ENCODE measurements at places on chromosomes 11 and 22. TPM values are rescaled to one million over a fixed set of nuclear protein-coding genes. Genes with fewer than 3 reads are reported as not detected.

GRCh38 chr22:23402275-23403151 lies 177.6 kb downstream of the IGLL1 start:
- H3K4me3 ChIP-seq: peak overlapping the region; percentile 65
- DNase-seq: peak; percentile 66
- H3K4me1 ChIP-seq: peaks cover 17% of the 10 kb centered on the region

The C11orf86 gene
- 0.25 TPM for total RNA-seq

- H3K36me3 ChIP-seq: no peaks in the 10 kb centered on the region
- peaks cover 9% of the 10 kb centered on the region for H3K4me1 ChIP-seq
- no peak overlapping the region for H3K4me3 ChIP-seq
- DNase-seq: no peak
- H3K27me3 ChIP-seq: no peaks in the 10 kb centered on the region
Observed at GRCh38 chr11:62390722-62391121, 28.1 kb upstream of the SCGB1A1 start.

GRCh38 chr11:30245621-30246020 lies 14.8 kb downstream of the FSHB start:
- H3K27ac ChIP-seq: no peak overlapping the region
- peaks cover 13% of the 10 kb centered on the region for H3K4me1 ChIP-seq
- no peak overlapping the region for H3K4me3 ChIP-seq

- H3K36me3 ChIP-seq: no peaks in the 10 kb centered on the region
- H3K27me3 ChIP-seq: no peaks in the 10 kb centered on the region
- no peak overlapping the region for H3K4me3 ChIP-seq
- no peak for DNase-seq
- H3K27ac ChIP-seq: no peak overlapping the region
Observed at GRCh38 chr22:36838119-36839030, 21.5 kb upstream of the PVALB start.

DNA sequence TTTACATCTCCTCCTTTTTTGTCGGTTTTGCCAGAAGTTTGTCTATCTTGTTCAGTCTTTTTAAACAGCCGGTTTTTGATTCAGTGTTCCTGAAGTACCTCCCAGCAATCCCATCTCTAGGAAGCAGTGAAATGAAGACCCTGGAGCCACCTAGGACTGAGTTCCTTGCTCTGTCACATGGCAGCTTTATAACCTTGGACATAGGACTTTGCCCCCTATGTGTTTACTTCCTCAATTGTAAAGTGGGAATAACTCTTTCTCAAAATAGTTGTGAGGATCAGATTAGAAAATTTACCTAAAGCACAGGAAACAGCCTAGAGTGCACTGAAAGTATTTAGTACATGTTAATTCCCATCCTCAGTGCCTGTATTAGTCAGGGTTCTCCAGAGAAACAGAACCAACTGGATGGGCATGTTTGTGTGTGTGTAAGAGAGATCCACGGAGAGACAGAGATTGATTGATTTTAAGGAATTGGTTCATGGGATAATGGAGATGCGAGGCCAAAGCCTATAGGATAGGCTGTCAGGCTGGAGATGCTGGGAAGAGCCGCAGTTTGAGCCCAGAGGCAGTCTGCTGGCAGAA lies 20.0 kb downstream of the FAM83F start:
- H3K36me3 ChIP-seq: peaks cover 3% of the 10 kb centered on the region
- H3K4me3 ChIP-seq: no peak overlapping the region
- no peak overlapping the region for H3K27ac ChIP-seq

DNA sequence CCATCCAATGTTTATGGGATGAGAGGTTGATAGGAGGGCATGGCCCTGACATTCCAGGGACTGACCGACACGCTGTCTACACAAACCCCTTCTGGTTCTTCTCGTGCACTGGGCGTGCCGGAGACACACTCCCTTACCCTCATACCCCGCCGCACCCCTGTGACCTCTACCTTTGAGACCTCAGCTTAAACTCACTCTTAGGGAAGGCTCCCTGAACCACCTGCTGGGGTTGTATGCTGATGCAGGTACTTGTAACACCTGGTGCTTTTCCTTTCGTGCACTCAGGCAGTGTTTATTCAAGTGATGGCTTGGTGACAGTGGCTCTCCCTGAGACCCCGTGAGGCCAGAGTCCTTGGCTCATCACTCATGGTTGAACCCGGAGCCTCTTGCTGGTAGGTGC lies 12.0 kb downstream of the PPARA start:
- no peak for DNase-seq
- peaks cover 25% of the 10 kb centered on the region for H3K4me1 ChIP-seq
- no peak overlapping the region for H3K27ac ChIP-seq
- H3K4me3 ChIP-seq: no peak overlapping the region
- no peaks in the 10 kb centered on the region for H3K36me3 ChIP-seq
- no peaks in the 10 kb centered on the region for H3K27me3 ChIP-seq

GRCh38 chr11:130554241-130555055 lies 106.0 kb downstream of the ADAMTS15 start:
- DNase-seq: no peak
- H3K36me3 ChIP-seq: no peaks in the 10 kb centered on the region
- H3K4me1 ChIP-seq: no peaks in the 10 kb centered on the region

The NUDT22 gene
- 70.9 TPM for total RNA-seq

- no peak overlapping the region for H3K27ac ChIP-seq
- DNase-seq: no peak
- H3K27me3 ChIP-seq: no peaks in the 10 kb centered on the region
- H3K4me3 ChIP-seq: no peak overlapping the region
Observed at GRCh38 chr11:81010631-81011030, 1569.8 kb upstream of the TENM4 start.

The ZDHHC13 gene
- 21.8 TPM for total RNA-seq

The PGA3 gene
- total RNA-seq: not detected

- H3K4me3 ChIP-seq: no peak overlapping the region
- H3K36me3 ChIP-seq: no peaks in the 10 kb centered on the region
- no peaks in the 10 kb centered on the region for H3K4me1 ChIP-seq
- no peaks in the 10 kb centered on the region for H3K27me3 ChIP-seq
Observed at GRCh38 chr22:46479046-46479445, 58.4 kb downstream of the CELSR1 start.

DNA sequence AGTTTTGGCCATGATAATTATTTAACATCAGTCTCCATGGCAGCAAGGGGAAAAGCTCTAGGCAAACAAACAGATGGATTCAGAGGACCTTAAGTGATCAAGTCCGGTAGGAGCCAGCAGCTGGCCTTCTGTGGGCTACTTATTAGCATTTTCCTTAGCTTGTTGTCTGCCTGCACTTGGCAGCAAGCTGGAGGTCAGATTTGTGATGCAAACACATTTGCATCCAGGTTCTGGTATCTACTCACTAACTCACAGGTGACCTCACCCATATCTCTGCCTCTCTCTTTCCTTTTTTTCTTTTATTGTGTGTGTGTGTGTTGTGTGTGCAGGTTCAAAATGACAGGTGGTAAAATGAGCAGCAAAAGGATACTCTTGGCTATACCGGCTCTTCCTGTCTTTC lies 32.3 kb downstream of the ARHGAP42 start:
- H3K27me3 ChIP-seq: no peaks in the 10 kb centered on the region
- no peaks in the 10 kb centered on the region for H3K36me3 ChIP-seq
- peak overlapping the region; percentile 55 for H3K27ac ChIP-seq
- peaks cover 18% of the 10 kb centered on the region for H3K4me1 ChIP-seq

The RBFOX2 gene
- total RNA-seq: 83.9 TPM

DNA sequence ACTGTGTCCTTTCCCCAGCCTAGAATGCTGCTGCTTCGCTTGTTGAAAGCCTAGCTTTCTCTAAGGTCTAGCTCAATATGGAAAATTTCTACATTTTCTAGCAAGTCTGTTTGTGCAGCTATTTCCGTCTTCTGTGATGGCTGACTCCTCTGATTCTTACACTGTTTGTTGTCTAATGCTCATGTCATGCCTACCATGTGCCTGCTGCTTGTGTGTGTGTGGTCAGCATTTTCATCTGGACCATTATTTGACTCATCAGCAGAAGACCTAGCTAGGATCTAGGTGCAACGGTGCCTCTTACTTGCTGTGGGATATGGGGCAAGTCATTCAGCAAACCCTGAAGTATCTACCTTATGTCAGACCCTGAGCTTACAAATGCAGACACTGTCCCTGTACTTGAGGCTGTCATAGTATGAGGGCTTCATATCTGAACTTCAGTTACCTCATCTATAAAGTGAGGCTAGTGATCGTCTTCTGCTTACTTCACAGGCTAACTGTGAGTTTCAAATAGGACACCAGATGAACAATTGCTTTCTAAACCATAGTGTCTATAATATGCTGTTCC lies 86.5 kb upstream of the MYO18B start:
- H3K27me3 ChIP-seq: no peaks in the 10 kb centered on the region
- no peaks in the 10 kb centered on the region for H3K36me3 ChIP-seq
- no peak overlapping the region for H3K4me3 ChIP-seq
- DNase-seq: no peak
- no peak overlapping the region for H3K27ac ChIP-seq

The OR10A2 gene
- total RNA-seq: not detected

The RAG2 gene
- total RNA-seq: not detected

GRCh38 chr11:115869780-115870431 lies 365.7 kb upstream of the CADM1 start:
- no peak overlapping the region for H3K4me3 ChIP-seq
- H3K27ac ChIP-seq: no peak overlapping the region
- no peaks in the 10 kb centered on the region for H3K36me3 ChIP-seq
- no peaks in the 10 kb centered on the region for H3K27me3 ChIP-seq
- no peak for DNase-seq

- H3K4me3 ChIP-seq: peak overlapping the region; percentile 58
- no peak for DNase-seq
- H3K27me3 ChIP-seq: no peaks in the 10 kb centered on the region
- no peaks in the 10 kb centered on the region for H3K36me3 ChIP-seq
Observed at GRCh38 chr11:64007160-64007628, 21.0 kb downstream of the OTUB1 start.

DNA sequence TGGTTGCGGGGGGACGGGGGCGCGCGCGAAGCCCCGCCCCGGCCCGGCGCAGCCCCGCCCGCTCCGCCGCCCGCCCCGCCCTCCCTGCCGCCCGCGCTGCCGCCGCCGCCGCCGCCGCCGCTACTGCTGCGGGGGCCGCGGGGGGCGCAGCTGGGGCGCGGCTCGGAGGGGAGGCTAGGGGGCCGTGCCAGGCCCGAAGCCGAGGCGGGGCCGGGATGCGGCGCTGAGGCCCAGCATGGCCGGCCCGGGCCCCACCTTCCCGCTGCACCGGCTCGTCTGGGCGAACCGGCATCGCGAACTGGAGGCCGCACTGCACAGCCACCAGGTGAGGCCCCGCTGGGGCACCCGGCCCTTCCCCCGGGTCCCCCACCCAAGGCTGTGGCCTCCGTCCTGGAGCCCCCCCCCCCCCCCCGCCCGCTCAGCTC lies at the start of gene ANKRD13D:
Gene ANKRD13D, plus strand, starts transcription at position 78 of the 425 bp plus-strand sequence. Its CDS starts 158 bp downstream, at position 236.
- H3K36me3 ChIP-seq: 0 out of 2 replicates have a peak, but pooled peaks cover 9% of the 10 kb centered on the region
- peaks cover 29% of the 10 kb centered on the region for H3K4me1 ChIP-seq
- H3K27ac ChIP-seq: peak within 1 kb of the TSS; percentile 100
- peak within 1 kb of the TSS; percentile 91 for H3K4me3 ChIP-seq
- H3K27me3 ChIP-seq: no peaks in the 10 kb centered on the region
- DNase-seq: no peak

DNA sequence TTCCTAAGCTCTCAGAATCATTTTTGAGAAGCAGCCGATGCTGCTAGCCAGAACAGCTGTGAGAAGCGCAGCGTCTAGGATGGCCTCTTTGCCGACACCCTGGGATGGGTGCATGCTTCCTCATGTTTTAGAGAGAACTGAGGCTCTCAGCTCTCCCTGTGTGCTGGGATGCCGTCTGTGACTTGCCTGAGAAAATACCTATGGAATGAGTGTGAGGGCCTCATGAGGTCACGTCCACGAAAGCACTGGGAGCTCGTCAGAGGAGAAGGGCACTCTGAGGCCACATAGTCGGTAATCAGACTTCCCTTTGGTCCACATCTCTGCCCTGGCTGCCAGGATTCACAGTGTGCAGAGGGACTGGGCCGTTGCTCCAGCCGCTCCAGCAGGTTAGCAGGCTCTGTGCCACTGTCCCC lies 54.7 kb downstream of the MICAL3 start:
- H3K36me3 ChIP-seq: 0 out of 2 replicates have a peak, but pooled peaks cover 4% of the 10 kb centered on the region
- H3K27ac ChIP-seq: no peak overlapping the region
- no peak for DNase-seq
- H3K4me1 ChIP-seq: peaks cover 37% of the 10 kb centered on the region

GRCh38 chr11:1478544-1478943 lies 8.0 kb downstream of the MOB2 start:
- H3K36me3 ChIP-seq: no peaks in the 10 kb centered on the region
- no peaks in the 10 kb centered on the region for H3K27me3 ChIP-seq
- no peak overlapping the region for H3K4me3 ChIP-seq
- no peak overlapping the region for H3K27ac ChIP-seq
- no peaks in the 10 kb centered on the region for H3K4me1 ChIP-seq

GRCh38 chr11:57785072-57785471 lies 23.5 kb downstream of the CTNND1 start:
- DNase-seq: no peak
- no peak overlapping the region for H3K27ac ChIP-seq
- no peaks in the 10 kb centered on the region for H3K36me3 ChIP-seq
- no peaks in the 10 kb centered on the region for H3K27me3 ChIP-seq
- H3K4me1 ChIP-seq: peaks cover 100% of the 10 kb centered on the region
- H3K4me3 ChIP-seq: no peak overlapping the region

The CYTH4 gene
- 3.8 TPM for total RNA-seq

- peaks cover 6% of the 10 kb centered on the region for H3K4me1 ChIP-seq
- H3K27me3 ChIP-seq: no peaks in the 10 kb centered on the region
- no peak for DNase-seq
- H3K36me3 ChIP-seq: no peaks in the 10 kb centered on the region
- no peak overlapping the region for H3K27ac ChIP-seq
Observed at GRCh38 chr11:119712459-119713358, 16.3 kb downstream of the NECTIN1 start.

GRCh38 chr22:34160141-34160783 lies 240.0 kb upstream of the LARGE1 start:
- H3K4me1 ChIP-seq: no peaks in the 10 kb centered on the region
- DNase-seq: no peak
- no peaks in the 10 kb centered on the region for H3K27me3 ChIP-seq

GRCh38 chr11:117045956-117046355 lies 52.3 kb downstream of the SIK3 start:
- no peaks in the 10 kb centered on the region for H3K36me3 ChIP-seq
- DNase-seq: no peak
- no peak overlapping the region for H3K4me3 ChIP-seq

The TESMIN gene
- total RNA-seq: 24.8 TPM

The ADM2 gene
- total RNA-seq: 12.8 TPM

DNA sequence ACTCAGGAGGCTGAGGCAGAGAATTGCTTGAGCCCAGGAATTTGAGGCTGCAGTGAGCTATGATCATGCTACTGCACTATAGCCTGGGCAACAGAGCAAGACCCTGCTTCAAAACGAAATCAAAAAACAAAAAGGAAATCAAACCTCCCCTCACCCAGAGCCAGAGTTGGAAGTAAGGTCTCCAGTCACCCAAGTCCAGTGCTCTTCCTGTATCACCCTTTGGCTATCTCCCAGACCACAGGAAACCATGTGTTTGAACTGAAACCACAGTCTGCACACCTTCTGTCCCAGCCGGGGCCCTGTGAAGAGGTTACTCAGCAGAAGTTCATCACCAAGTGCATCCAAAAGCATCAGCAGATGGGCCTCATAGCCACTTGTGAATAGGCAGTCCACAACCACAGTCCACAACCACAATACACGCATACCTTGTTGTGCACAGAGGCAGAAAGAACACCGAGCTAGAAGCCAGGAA lies 4.6 kb downstream of the MYH9 start:
- no peak for DNase-seq
- H3K27ac ChIP-seq: no peak overlapping the region
- no peaks in the 10 kb centered on the region for H3K27me3 ChIP-seq
- H3K4me3 ChIP-seq: no peak overlapping the region
- H3K36me3 ChIP-seq: peaks cover 11% of the 10 kb centered on the region

The TPCN2 gene
- total RNA-seq: 15.2 TPM
